ENCODE measurements at places on chromosomes 1 and 21.

DNA sequence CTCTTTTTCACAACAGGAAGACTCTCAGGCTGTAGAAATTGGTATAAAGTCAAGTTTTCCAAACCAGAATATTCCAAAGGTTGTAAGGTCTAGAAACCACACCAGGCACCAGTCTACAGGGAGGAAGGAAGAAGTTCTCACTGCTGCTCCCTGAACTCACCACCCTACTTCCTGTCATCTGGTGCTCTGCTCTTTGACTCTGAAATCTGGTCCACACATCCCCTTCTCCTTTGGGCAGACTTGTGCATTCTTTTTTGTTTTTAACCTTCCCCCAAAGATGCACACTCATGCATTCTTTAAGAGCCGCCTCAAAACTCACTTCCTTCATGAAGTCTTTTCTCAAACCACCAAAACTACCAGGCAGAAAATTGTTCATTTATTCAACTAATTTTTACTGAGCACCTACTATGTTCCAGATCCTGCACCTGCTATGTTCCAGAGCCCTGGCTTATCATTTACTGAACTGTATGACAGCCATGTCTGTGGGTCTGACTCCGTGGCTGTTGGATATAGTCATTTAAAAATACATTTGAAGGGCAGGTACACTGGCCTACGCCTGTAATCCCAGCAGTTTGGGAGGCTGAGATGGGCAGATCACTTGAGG is 30.1 kb upstream of the EPS15 start:
- no peak for DNase-seq

DNA sequence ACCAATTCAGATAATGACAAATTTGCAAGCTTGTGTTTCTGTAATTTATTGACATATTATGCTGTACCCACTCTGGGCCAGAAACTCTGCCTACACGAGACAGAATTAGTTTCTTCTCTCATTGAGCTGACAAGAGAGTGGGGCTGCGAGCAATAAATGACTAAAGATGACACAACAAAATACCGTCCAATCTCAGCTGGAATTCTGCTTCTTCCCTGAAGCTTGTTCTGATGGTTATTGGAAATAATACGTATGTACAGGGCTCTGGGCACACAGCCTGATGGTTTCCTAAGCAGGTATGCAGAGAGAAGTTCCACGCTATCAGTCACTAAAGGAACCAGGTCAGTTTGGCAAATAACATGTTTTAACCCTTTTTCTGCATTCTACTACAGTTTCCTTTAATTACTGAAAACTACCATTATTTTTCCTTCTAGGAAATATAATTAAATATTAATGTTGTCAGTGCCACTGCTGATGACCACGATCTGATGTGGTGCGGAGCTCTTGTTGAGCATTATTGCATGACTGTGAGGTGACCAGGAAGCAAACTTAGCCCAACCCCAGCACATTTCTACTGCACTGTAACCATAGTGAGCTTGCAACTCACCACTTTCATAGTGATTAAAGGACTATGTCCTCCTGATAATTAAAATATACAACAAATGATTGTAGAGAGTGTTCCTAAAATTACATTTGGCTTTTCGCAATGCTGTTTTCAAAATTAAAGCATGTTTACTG is 221.4 kb upstream of the L1TD1 start:
- no peak for DNase-seq

GRCh38 chr1:154318386-154318785 is 2.5 kb upstream of the AQP10 start:
- DNase-seq, result no peak

DNA sequence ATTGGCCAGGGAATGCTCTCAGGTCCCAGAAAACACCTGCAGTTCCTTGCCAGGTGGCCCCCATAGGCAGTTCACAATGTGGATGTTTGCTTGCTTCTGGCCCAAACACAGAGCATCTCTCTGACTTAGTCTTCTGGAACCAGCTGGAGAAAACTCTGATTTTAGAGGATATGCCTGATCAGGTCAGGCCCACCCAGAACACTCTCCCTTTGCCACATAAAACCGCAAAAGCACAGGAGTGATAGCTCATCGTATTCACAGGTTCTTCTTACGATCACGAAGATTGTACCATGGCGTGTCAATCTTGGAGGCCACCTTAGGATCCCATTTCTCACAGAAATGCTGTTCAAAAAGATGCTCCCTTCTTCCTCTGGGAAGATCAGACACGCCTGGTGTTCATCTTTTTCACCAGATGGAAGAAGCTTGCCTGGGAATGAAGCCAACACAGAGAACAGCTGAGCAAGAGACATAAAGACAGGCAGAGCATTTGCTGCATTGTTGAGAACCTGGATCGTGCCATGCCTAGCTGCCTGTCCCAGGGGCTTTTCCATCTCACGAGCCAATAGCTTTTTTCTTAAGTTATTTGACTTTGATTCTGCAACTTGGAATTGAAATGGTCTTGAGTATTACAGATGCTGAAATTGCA is 11.6 kb upstream of the CD247 start:
- peak; percentile 28 for DNase-seq

GRCh38 chr1:34263406-34263805 is 86.7 kb downstream of the C1orf94 start:
- no peak for DNase-seq

DNA sequence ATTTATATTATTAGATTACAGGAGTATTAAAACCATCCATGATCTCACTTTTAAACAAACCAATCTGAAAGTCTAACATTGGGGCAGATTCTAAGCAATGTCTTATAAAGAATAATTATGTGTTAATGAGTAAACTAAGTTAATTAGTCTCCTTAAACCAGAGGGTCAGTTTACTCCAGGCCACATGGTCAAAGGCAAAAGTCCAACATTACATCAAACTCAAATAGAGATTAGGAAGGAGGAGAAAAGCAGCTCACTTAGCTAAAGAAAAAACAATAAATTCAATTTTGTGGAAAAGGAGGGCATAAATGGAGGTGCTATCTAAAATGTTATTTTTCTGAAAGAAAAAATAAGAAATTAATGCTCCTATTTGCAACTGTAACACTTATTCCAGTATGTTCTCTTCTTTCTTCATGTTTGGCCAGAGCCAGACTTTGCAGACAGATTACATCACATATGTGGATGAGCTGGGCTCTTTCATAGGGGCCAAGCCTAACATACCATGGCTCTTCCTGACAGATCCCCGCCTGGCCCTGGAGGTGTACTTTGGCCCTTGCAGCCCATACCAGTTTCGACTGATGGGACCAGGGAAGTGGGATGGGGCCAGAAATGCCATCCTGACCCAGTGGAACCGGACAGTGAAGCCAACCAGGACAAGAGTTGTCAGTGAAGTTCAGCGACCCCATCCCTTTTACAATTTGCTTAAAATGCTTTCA is 24.3 kb upstream of the FMO2 start:
- DNase-seq, result no peak

DNA sequence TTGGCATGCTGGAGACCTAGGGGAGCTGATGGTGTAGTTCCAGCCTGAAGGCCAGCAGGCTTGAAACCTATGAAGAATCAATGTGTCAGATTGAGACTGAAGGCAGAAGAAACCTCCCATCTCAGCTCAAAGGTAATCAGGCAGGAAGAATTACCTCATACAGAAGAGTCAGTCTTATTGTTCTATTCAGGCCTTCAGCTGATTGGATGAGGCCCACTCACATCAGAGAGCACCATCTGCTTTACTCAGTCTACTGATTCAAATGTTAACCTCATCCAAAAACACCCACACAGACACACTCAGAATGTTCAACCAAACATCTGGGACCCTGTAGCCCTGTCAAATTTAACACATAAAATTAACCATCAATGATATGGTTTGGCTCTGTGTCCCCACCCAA is 13.7 kb upstream of the CCN1 start:
- no peak for DNase-seq

GRCh38 chr21:45747802-45748445 is 104.4 kb downstream of the PCBP3 start:
- no peak for DNase-seq

DNA sequence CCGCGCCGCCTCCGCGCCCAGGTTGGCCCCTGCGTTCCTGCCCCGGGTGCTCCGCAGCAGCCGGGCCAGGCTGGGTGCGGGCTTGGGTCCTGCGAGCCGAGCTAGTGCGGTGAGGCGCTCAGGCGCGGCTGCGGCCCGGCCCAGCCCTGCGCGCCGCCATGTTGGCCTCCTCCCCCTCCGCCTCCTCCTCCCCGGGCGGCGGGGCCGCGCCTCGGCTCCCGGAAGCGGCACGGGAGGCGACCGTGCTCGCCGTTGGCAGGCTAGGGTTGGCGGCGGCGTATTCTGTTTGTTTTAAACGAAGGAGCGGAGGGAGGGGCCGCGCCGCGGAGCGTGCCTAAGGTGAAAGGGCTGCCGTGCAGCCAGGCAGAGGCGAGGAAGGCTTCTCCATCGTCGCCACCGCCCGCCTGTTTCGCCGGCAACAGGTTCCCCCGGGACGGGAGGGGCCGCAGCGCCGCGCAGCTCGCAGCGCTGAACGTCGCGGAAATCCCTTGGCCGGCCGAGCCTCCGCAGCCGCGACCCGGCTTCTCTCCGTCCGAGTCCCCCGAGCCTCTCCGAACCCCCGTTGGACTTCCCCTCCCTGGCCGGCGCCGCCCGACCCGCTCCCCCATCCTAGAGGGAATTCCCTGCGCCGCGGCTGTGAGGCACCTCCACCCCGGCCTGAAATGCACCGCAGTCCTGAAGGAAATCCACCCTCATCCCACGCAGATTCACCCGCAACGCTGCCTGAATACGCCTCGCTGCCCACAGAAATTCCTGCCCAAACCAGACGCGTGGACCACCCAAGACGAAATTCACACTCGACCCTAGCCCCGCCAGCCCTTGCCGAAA is at the start of gene USP24:
Gene USP24 (minus strand): TSS at position 171 of the 828 bp plus-strand sequence. CDS start 251 bp downstream, outside the sequence.
- DNase-seq, result peak; percentile 91

GRCh38 chr1:183604038-183604808 is 14.0 kb upstream of the NCF2 start:
- DNase-seq, result no peak

DNA sequence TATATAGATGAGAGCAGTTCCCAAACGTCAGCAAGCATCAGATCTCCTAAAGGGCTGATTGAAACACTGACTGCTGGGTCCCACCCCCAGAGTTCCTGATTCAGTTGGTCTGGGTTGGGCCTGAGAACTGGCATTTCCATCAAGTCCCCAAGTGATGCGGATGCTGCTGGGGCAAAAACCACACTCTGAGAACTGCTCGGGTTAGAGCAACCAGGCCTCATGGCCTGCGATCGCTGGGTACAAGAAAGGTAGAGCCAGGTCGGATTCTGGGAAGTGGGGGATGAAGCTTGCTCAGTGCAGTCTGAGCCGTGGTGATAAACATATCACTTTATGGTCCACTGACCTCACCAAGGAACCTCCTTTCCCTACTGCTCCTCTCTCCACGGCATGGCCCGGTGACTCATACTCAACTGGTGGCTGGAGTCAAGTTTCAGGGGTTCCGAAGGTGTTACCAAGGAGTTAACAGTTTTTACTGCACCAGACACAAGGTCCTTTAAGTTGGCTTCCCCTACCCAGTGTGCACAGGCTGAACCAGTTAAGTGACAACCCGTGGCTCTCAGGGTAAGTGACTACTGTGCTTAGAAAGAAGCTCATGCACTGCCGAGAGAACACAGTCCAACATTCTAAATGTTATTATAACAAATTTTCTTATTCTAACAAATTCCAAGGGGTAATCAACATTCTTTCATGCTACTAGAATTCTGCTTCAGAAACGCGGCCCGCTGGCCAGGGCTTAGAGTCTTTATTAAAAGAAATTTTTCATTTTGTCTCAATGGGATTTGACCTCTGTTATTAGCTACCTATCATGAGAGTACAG is 153.5 kb downstream of the TGFBR3 start:
- peak; percentile 69 for DNase-seq

DNA sequence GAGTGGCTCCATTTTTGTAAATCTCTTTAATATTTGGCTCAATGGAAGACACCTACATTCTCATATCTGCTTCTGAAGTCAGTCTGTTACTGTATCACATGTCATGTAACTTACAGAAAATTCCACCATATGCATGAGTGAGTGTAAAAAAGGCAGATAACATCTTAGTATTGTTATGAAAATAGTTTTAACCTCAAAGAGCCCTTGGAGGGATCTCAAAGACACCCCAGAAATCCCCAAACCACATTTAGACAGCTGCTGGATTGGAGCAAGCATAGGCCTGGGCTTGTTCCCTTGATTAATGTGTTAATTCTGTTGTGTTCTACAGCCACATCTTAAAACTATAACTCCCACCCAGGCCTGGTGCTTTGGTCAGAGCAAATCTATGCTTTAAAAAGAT is 16.9 kb downstream of the MACO1 start:
- no peak for DNase-seq

- DNase-seq, result no peak
Observed at GRCh38 chr1:160451859-160452232, 51.5 kb downstream of the VANGL2 start.

DNA sequence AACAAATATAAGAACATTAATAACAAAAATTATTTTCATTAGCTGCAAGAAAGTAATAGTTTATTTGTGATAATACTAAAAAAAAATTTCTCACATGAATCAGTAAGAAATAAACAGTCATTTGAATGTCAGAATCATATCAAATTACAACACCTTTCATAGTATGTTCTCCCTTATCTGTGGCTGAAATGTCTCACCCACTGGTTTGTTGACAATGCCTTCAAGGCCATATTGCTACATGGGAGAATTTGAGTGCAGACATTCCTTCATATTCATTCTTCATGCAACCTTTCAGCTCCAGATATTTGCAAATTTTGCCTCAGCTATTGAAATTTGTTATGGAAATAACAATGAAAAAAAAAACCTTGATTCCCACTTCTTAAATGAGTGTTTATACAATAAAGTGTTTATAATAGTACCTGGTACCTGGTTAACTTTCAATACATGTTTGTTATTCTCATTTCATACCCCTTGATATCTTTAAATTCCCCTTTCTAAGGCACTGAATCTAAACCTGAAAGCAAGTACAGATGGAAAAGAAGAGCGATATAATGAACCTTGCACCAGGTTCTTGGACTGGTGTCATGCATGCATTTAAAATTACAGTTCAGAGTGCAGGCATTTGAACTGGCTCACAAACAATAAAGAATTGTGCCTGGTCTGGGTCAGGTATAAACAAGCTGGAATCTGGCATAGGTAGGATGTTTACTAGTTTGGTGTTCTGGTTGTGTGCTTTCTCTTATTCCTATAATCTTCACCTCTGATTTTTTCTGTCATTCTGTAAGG is 242.2 kb upstream of the ADGRL2 start:
- no peak for DNase-seq

DNA sequence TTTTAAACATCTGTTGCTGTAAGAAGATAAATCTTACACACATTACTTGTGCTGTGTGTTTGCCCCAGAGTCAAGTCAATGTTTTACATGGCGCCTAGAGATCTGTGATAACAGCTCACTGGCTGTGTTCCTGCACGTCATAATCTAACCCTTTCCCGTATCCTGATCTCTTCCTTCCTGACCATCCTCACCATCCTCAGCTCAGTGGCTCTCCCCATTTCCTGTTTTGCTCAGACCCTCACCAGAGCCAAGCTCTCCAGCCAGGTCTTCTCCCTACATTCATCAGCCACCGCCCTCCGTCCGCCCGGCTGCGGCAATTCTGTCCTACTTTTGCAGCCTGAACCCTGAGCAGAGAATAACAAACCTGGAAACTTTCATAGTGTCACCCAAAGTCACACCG is 824.7 kb downstream of the USP25 start:
- no peak for DNase-seq

GRCh38 chr1:8167936-8168335 is 141.8 kb upstream of the ERRFI1 start:
- no peak for DNase-seq

GRCh38 chr1:9311479-9311878 is 18.8 kb downstream of the SPSB1 start:
- no peak for DNase-seq

Data from activated CD8-positive, alpha-beta memory T cell treated with anti-CD3 and anti-CD28 coated beads for 24 hours (primary cell).